ENCODE measurements at places on chromosomes 12 and 14. TPM values are rescaled to one million over a fixed set of nuclear protein-coding genes. Genes with fewer than 3 reads are reported as not detected.

AP4S1 gene
- total RNA-seq = 8.3 TPM

AKAP5 gene
- 1.5 TPM for total RNA-seq

KRT78 gene
- total RNA-seq = not detected

LPCAT3 gene
- total RNA-seq = 33.3 TPM

TCL1A gene
- total RNA-seq = not detected

RNU4-1 gene
- total RNA-seq = 3,380 TPM

FOXN3 gene
- total RNA-seq = 109 TPM

PDZRN4 gene
- not detected for total RNA-seq

IL31 gene
- not detected for total RNA-seq

FGF23 gene
- total RNA-seq = not detected

LRRK2 gene
- not detected for total RNA-seq

KRT72 gene
- total RNA-seq = 0.27 TPM

KRT6A gene
- total RNA-seq = not detected

CCDC197 gene
- not detected for total RNA-seq

P2RX2 gene
- not detected for total RNA-seq

TGFB3 gene
- 2.4 TPM for total RNA-seq

Data from T-helper 2 cell treated with Interferon-gamma antibody and Interleukin-4, amounts not matched to agents 100 ng/mL and 5 ng/mL, for 36 hours (primary cell).